Dermis blood vessel endothelial cell (primary cell): ENCODE measurements at places on chromosomes 12 and 14. TPM values are rescaled to one million over a fixed set of nuclear protein-coding genes. Genes with fewer than 3 reads are reported as not detected.

Gene SSTR1
- total RNA-seq, result 0.17 and 0.33 TPM in 2 replicates

DNA sequence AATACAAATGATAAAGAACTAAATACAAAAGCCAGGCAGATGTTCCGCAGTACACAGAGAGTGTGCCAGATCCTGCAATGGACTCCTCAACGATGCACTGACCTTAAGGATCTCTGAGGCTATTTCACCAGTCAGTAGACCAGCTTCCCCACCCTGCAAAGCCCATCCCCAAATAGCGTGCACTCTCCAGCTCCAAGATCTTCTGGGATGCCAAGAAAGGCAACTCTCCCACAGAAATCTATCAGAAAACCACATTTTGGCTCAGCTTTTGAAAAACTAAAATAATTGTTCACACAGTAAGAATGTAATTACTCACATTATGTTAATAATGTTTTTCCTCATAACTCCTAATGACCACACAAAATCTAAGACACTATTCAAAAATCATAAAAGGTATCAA, 90.4 kb downstream of the PPP2R5E start:
- DNase-seq, result no peak

GRCh38 chr14:52738409-52738808, 8.4 kb downstream of the STYX start:
- DNase-seq, result no peak

DNA sequence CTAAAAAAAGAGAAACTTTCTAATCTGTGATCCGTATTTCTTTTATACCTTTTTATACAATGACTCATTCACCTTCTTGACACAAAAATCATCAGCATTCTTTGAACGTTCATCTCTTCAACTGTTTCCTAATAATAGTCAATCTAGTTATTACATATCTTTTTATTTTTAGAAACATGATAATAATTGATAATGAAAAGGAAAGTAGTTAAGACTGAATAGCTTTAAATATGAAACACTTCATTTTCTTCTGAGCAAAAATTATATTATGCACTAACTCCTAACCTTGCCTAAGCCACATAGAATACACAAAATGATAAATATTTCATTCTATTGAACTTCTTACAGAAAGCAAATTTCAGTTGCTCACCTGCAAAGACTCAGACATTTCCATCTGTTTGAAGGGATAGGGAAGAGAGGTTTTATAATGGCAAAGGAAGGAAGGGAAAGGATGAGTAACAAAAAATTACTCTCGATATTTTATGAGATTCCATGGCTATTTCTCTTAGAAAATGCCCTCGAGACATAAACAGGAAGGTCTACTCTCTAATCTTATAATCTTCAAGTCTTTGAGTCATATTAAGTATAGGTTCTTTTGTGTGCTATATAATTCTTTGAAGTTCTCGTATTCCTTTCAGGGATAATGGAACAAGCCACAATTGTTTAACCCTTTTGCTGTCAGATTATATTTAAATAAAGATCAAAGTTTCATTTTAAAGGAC, 7.5 kb upstream of the KLHL42 start:
- peak; percentile 22 for DNase-seq
